ENCODE measurements at places on chromosomes 2 and 18.

GRCh38 chr2:200185628-200186000 lies 120.9 kb upstream of the SPATS2L start:
- DNase-seq = no peak

DNA sequence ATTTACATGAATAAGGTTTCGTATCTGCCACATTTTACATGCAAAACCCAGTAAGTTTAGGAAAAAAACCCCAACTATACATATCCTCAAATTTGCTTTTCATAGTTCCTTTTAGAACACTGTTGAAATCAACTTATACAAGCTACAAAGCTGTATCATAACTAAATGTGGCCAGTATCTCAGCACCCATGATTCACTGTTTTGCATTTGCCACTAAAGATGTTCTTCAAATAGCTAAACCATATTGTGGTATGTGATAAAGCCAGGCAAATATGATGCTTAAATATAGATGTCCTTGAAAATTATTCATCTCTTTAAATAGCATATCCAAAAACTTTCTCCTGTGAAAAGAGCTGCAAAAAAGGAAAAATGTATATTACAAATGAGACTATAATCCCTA lies 29.9 kb downstream of the ROCK2 start:
- DNase-seq = no peak

DNA sequence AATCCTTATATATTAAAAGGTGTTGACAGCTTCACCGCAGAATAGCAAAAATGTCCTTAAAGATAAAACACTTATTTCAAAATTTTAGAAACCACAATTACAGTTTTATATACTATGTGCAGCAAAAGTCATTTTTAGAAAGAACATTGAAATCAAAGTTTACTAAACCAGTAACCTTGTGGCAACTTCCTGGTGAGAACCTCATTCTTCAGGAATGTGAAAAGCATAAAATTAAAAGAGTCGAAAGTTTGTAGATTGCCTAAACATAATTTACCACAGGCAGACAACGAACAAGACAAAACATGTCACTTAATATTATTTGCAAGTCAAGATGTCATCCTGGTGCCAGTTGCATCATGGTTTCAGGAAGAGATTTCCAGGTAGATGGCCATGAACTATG lies 108.3 kb upstream of the NRP2 start:
- no peak for DNase-seq

DNA sequence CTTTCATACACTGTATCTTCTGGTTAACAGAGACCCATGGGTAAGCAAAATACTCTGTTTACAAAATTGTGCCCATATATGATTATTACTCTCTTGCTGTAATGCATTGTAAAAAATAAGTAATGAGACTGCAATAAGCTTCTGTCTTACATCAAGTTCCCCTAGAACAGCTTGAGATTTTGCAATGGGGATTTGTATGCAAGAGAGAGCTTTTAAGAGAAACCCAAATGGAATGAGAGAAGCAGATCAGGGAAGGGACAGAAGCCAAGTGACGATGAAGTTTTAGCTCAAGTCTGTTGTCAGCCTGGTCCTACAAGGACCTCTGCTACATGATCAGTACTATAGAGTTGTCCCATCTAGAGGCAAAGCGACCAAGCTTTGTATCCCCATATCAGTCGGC lies 218.1 kb upstream of the VWC2L start:
- DNase-seq = no peak

DNA sequence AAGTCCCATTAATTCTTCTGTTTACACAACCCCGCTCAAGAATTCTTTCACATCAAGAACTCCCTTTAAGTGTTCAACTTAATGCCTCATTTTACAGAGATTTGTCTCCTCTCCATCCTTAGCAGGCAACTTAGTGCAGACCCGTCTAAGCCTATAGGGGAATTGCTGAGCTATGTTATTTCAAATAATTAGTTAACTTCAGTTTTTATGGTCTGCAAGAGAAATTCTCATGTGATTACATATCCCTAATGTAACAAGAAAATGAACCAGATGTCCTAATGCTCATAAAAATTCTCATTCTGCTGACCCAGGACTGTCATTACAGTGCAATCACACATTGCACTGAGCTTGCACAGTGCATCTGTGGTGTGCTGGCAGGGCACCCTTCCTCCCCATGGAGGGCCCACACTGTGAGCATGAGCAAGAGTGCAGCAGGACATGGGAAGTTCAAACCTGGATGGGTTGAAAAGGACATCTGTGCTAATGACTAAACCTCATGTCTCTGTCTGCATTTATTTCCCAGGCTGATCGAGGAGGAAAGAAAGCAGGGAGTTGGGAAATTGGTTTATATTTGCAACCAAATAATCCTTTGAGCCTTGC lies 97.1 kb downstream of the COL5A2 start:
- no peak for DNase-seq

GRCh38 chr2:143692162-143692561 lies 562.9 kb downstream of the ARHGAP15 start:
- no peak for DNase-seq

DNA sequence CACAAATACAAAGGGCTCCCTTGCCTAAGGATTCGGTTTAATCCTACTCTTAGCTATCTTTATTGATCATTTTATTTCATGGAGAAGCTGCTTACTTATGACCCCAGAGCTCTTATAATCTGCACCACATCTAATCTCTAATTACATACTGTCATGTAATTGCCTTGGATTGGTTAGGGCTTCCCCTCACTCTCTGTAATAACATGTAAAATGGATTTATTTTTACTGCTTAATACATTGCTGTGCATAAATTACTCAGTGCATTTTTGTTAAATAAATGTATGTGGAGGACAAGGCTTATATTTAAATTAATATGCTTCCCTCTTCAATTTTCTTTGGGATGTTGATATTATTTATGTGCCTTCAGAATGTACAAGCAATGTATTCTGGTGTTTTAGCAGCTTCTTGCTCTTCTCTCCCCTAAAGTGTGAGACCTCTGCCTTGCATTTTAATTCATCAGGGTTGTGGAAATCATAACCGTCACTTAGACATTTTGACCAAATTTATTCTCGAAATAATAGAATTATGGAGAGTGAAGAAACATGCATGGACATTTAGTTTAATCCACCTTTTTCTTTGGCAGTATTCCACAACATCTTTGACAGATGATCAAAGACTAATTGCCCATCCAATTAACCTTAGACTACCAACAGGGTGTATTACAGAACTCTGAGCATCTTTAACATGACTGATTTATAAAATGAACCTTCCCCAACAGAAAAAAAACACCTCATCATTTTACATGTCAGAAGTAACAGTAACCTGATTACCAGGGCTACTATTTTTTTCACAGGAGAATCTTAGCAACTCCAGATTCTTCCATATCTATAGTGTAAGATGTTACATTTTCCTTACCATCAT lies 692.6 kb downstream of the LRRTM4 start:
- DNase-seq = no peak

DNA sequence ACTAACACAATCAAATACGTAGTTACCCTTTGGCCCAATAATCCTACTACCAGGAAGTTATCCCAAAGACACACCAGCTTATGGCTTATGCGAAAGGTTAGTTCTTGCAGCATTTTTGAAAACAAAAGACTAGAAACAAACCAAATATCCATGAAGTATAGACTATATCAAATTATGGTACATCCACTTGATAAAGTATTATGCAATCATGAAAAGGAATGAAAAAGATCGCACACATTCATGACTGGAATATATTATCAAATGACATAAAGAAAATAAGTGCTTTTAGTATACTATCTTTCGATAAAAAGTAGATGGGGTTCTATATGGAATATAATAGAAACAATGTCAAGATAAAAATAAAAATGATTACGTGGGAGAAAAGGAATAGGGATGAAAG lies 78.2 kb downstream of the COBLL1 start:
- DNase-seq = no peak

DNA sequence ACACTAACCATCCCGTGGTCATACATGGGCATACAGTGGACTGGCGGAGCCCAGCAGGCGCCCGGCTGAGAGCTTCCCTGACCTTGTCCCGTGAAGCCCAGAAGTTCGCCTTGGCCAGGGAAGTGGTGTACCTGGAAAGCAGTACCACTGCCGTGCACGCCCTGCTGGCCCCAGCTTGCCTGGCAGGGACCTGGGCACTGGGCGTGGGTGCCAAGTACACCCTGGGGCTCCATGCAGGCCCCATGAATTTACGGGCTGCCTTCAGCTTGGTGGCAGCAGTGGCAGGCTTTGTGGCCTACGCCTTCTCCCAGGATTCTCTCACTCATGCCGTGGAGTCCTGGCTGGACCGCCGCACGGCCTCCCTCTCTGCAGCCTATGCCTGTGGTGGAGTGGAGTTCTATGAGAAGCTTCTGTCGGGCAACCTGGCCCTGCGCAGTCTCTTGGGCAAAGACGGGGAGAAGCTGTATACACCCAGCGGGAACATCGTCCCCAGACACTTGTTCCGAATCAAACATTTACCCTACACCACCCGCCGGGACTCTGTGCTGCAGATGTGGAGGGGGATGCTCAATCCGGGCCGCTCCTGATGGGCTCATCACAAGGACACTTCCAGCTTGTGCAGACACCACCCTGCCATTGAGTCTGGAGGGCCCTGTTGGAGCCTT lies 2.3 kb downstream of the TMEM177 start:
- no peak for DNase-seq

GRCh38 chr18:11789716-11790510 lies 61.3 kb upstream of the CHMP1B start:
- no peak for DNase-seq

DNA sequence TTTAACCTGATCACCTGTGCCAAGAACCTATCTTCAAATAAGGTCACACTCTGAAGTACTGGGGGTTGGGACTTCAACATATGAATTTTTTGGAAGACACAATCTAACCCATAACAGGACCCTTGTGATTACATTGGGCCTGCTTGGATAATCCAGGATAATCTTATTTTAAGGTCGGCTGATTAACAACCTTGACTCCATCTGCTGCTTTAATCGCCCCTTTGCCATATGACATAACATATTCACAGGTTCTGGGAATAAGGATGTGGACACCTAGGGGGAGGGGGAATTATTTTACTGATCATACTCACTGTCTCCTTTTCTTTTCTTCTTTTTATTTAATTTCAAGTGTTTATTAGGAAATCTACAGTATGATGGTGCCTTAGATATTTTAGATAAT lies 34.8 kb downstream of the CDH20 start:
- DNase-seq = no peak

DNA sequence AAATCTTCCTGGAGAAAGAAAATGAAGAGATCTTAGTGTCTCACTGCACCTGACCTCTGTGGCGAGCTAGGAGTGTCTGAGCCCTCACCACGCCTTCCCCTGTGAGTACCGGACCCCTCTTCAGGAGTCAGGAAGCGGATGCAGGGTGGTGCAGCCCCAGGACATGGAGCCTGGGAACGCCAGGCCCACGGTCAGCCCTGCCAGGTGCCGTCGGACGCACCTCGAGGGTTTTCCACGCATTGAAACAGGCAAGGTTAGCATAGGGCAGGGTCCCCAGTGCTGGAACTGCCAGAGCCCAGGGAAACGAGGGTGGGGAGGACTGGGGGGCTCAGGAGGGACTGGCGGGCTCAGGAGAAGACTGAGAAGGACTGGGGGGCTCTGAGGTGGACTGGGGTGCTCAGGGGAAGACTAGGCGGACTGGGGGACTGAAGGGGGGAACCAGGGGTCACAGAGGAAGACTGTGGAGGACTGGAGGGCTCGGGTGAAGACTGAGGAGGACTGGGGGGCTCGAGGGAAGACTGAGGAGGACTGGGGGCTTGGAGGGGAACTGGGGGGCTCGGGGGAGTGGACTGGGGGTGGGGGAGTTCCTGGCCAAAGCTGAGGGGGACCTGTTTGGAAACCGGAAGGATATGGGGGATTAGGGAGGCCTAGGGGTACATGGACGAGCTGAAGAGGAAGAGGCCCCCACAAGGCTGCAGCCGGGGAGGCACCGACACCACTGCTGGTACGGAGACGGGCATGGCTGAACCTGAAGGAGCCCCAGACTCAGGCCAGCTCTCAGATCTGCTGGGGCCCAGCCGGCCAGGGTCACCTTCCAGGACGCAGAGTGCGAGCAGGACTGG lies 65.2 kb upstream of the SNTG2 start:
- DNase-seq = no peak

- no peak for DNase-seq
Measured at GRCh38 chr2:79627237-79627636, 114.4 kb downstream of the CTNNA2 start.

DNA sequence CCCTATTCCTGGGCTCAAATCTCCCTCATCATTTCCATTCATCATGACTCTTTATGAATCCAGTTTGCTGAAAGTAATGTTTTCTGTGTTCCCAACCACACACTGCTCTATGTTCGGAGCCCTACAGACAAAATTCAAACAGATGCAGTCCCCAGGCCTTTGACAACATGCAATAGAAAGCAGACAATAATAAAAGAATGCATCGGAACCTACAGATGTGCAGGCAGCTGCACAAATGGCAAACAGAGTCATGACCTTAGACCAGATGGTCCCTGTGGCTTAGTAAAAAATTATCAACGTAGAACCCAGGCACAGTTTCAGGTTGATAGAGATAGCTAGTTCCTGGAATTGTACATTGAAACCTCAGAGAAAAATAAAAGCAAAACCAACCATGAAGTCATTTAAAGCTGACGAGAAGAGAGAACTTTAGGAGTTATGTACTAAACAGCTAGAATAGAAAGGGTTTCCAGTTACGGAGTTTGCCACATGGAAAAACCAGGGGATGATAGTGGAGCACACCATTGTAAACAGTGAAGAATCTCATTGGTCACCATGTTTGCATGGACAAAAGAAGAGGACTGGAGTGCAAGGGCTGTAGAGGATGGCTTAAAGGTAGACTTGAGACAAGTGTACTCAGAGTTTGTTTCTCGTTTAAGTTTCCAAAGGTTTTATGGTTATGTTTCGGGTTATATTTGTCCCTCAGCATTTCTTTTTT lies 23.2 kb upstream of the ACVR1 start:
- no peak for DNase-seq

GRCh38 chr2:460861-461260 lies 173.0 kb upstream of the ALKAL2 start:
- no peak for DNase-seq

DNA sequence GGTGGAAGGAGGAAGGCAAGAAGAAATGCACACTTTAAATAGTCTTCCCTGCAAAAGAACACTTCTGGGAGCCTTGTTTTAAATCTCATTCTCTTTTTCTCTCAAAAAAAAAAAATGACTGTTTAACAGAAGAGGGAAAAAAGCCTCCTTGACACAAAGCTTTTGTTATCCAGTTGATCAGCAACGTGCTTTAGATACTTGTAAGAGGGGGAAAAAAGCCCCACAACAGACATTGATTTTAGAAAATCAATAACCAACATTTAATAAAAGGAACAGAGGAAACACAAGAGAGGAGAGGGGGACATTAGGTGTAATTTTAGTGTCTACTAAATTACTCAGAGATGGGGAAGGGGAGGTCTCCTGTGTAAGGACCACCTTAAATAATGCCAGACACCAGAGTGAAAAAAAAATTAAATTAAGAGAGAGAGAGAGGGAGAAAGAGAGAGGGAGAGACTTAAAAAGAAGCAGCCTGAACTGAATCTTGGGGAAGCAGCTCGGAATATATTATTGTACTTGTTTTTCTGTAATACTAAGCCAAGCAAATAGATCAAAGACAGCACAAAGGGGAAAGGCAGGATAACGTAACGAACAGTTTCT lies 4.7 kb downstream of the ZEB2 start:
- DNase-seq = no peak

Measured in HuH-7.5 (cell line).